NK-92 treated with Interleukin-12 subunit alpha and Interleukin-12 subunit beta, amount 100 ng/mL, for 24 hours (cell line): ENCODE measurements at places on chromosomes 13 and 19.

- DNase-seq, result no peak
These were observed 13.5 kb upstream of the GAS6 start for GRCh38 chr13:113877149-113877990.

DNA sequence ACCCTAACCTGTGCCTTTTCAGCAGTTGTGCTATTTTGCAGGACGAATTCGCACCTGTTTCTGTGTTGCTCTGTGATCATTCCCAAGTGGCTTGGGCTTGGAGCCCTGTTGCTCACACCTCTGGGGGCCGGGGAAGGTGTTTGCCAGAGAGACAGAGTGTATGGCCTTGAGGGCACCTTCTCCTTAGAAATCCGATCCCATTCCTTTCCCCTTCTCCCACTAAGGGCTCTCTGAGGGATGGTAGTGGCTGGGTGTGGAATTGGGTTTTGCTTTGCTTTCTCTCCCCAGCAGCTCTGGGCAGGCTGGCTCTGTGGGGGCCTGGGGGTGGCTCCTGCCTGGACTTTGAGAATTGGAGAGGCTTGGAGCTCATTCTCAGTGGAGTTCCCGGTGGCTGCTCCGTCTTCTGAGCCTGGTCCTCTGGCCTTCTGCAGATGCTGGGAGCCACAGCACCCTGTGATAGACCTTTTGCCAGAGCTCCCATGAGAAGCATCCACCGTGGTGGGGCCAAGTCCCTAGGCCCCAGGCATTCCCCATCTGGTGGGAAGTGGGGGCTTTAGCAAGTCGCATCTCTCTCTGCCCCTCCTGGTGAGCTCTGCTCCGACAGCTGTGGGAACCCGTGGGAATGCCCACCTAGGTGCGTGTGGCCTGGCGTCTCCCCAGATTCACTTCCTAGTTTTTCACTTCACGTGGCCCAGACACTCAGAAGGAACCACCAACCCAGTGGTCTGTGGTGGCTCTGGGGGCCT is 26.1 kb downstream of the ATP11A start:
- no peak for DNase-seq

DNA sequence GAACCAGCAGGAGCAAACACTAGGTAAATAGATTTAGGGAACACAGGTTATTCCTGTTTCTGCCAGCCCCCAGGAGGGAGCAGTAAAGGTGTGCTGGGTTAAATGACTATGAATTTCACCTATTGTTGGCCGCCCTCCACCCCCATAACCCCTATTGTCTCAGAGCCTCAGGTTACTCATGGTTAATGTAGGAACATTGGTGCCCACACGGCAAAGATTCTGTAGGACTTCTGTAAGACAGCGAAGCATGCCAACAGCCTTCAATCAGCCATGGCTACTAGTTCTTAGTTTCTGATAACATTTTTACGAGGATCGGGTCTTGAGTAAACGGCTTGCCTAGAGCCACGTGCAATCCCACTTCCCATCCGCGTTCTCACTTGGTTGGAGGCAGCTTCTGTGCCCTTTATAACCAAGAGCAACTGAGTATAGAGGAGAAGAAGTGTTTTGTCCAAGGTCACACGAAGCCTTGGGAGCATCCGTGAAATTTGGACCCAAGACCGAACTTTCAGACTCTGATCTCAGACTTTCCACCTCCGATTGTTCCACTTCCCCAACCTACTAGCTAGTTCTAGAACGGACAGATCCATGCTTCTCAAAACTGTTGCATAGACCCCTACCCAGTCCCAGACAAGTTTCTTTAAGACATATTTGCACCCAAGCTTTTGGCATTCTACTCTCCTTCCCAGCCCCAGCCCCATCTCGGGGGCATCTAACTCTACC is 5.1 kb upstream of the CACNG8 start:
- no peak for DNase-seq

DNA sequence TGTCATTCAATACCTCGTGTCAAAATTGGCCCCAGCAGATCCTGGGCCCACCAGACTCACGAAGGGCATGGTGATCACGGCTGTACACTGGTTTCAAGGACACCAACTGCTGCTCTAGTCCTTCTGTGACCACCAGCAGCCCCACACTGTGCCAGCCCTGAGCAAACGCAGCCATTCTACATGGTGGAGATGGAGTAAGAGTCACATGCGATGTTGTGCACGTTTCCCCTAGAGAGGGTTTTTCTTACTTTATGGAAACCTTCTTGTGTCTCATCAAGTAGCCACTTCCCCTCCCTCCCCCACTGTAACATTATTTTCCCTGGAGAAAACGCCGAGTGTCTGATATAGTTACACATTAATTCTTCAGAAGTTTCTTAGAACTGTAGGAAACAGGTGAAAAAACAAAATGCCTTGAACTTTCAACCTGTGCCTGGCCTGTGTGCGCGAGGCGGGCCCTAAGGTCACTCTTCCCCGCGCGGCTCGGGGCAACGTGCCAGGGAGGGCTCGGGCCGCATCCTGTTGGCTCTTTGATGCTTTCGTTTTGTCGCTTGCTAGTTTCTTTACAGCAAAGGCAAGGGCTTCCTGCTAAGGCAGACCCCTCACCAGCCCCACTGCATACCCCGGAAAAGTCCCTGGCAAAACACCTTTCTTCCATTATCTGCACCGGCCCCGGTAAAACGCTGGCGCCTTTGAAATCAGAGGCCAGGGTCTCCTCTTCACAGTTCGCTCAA is 44.6 kb downstream of the GGACT start:
- no peak for DNase-seq

- no peak for DNase-seq
These were observed 29.5 kb downstream of the FPR3 start for GRCh38 chr19:51824281-51825005.

GRCh38 chr13:27954406-27954851 is 14.7 kb downstream of the CDX2 start:
- no peak for DNase-seq
